ENCODE measurements at places on chromosomes 12 and 14.

- no peak for DNase-seq
Measured at GRCh38 chr14:55109836-55110235, 19.2 kb upstream of the LGALS3 start.

DNA sequence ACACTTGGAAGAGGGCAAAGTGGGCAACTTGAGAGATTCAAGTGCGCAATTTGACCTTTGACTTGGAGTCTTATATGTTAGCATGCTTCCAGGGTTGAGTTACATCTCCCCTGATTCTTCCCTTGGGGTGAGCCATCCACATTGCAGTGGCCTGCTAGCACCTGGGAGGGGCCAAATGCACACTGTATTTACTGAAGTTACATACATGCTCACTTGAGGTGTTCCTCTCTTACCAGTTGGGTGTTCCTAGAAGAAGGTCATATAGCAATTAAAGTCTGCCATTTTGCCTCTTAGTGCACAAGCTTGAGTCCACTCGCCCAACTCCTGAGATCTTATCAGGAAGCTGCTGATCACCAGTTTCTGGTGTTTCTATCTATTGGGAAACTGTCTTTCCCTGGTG, 13.7 kb upstream of the SPTLC2 start:
- DNase-seq, result no peak

GRCh38 chr12:52260361-52261207, 13.9 kb upstream of the KRT86 start:
- no peak for DNase-seq

DNA sequence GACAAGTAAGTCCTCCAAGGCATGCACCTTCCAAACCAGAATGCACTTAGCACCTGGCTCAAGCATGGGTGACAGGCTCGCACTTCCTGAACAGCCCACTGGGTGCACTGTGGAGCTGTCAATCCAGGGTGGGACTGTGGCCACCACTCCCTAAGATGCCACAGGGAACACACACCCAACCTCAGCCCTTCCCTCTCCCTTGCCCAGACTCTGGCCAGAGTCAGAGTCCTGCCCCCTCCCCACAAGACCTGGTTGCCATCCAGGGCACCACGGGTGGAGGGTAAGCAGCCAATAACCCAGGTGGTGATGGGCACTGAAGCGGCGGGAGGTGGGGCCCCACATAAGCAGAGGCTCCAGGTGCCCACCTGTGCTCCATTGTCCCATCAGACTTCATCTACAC, 160.6 kb downstream of the MYRFL start:
- no peak for DNase-seq

DNA sequence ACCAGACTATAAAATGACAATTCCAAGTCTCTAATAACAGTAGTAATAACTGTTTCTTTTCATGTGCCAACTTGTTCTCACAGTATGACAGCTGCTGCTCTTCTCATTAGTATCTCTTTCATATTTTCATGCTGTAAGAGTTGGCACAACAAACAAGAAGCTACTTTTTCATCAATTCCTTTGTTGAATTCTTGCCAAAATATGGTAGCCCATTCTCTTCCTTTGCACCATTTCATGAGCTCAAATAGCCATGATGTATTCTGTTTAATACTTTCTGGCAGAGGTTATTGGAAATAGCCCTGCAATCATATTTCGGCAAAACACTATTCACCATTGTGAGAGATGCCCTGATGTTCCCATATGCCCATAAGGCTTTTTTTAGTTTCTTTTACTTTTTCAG, 1100.7 kb downstream of the TRHDE start:
- DNase-seq, result no peak

DNA sequence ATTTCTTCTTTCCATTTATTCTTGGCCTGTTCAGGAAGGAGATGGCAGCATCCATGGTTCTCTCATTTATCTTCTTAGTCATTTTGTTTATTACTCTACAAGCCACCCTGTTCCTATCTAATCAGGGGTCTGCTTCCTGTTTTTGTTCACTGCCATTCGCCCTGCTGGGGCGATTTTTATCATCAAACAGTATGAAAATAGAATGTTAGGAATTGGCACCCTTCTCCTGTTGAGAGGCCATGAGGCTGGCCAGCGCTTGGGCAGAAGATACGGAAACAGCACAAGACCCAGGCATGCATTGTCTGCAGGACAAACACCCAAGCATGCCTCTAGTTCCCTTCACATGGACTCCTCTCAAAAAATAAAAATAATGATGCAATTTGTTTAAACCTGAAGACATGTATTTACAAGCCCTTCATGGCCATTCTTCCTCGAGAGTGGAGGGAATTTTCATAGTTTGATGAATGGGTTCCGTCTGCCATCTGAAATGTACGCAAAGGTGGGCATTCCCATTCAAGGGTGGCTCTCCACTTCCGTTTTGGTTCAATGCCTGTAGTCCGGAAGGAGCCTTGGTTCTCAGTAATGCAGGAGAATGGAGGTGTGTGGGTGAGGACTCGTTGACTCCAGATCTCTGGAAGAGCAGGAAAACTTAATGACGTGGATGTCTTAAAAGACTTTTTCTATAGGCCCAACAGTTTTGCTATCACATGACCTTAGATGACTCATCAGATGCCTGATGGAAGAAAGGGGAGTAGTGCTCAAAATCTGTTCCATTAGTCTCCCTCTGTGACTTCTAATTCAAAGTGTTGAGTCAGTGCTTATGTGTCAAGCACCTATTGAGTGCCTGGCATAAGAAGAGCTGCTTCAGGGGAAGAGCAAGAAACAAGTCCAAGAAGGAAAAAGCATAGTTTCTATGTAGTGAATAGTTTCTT, 252.4 kb upstream of the TBX3 start:
- DNase-seq, result no peak

Measured in sciatic nerve (tissue), 2 donors.